Cardiac muscle cell (in vitro differentiated cells and primary cell): ENCODE measurements at places on chromosomes 11 and 22.

DNA sequence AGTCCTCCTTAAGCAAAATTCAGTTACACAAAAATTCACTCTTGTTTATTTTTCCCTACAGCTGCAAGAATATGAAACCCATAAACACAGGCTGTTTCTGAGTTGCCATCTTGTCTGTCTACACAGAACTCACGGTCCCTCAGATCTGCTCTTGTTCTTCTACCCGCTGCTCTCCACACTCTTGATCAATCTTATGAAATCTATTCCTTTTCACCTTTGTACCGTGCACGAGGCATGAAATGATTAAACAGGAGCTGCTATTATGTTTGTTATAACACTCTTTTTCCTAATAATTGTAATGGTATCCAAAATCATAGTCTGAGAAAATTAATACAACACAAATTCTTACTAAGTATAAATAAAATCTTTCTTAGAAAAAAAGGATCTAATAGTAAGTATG, 266.1 kb upstream of the PITPNB start:
- H3K4me3 ChIP-seq, result no peak overlapping the region
- H3K27me3 ChIP-seq, result no peaks in the 10 kb centered on the region
- no peak overlapping the region for H3K27ac ChIP-seq
- no peaks in the 10 kb centered on the region for H3K36me3 ChIP-seq

DNA sequence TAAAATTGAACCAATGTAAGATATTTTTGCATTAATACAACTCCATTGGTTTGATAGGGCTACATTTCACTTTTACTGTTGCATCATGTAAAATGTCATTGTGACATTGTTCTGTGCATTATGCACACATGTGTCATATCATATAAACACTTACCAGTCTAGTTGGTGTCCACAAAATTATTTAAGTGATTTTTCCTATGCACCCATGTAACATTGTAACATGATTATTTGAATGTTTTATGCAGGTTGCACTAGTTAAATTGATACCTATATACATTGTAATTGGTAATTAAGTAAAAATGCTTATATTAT, 9.6 kb upstream of the BIRC3 start:
- H3K36me3 ChIP-seq, result no peaks in the 10 kb centered on the region
- no peaks in the 10 kb centered on the region for H3K27me3 ChIP-seq
- no peak overlapping the region for H3K4me3 ChIP-seq

DNA sequence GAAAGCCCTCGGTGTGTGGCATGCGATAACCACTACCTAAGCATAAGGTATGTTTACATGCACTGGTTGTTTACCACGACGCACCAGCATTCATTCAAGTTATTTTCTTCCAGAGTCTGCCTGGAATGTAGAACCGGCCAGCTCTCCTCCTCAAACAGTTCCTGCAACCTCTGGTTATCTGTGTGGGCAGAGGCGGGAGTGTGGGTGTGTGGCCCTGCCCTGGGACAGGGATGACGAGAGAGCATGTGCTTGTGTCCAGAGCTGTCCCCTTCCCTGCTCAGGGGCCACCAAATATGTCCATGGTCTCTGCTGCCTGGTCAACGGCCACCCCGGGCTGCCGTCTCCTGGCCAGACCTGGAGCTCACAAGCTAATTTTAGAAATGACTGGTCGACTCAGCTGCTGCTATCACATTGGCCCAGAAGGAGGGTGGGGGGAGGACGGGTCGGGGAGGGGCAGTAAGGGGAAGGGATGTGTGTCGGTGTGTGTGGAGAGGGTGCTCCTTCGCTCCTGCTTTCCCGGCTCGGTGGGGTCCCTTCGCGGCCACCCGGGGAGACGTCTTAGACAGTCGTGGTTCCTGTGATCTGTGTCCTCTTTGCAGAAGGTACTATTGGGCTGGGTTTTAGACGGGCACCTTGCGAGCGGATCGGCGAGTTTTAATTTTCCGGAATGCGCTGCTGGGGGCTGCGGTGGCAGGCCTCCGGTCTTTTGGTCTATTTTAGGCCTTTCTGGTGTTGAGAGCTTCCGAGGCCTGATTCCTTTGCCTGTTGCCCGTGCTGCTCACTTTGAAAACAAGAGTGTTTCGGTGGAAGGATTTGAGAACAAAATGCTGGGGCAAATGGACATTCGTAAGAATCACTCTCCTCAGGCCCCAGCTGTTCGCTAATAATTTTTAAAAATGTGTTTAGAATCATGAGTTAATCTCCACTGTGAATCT, at the start of gene MYO18B:
Gene MYO18B, plus strand, starts transcription at position 497 of the 935 bp plus-strand sequence. CDS start 18,905 bp downstream, outside the sequence.
- H3K4me3 ChIP-seq, result peak within 1 kb of the TSS; percentile 59
- H3K27ac ChIP-seq, result peak within 1 kb of the TSS; percentile 100
- DNase-seq, result peak; percentile 24

GRCh38 chr11:59172345-59173079, 580 bp downstream of the DTX4 start:
- peak overlapping the region; percentile 56 for H3K4me3 ChIP-seq
- peak; percentile 11 for DNase-seq
- H3K27me3 ChIP-seq, result peaks cover 32% of the 10 kb centered on the region
- H3K36me3 ChIP-seq, result no peaks in the 10 kb centered on the region
- H3K4me1 ChIP-seq, result peaks cover 5% of the 10 kb centered on the region
- H3K27ac ChIP-seq, result no peak overlapping the region

- H3K36me3 ChIP-seq, result no peaks in the 10 kb centered on the region
- no peak overlapping the region for H3K4me3 ChIP-seq
- peaks cover 4% of the 10 kb centered on the region for H3K4me1 ChIP-seq
- H3K27ac ChIP-seq, result no peak overlapping the region
These were observed 7.3 kb upstream of the FXYD2 start for GRCh38 chr11:117831661-117832415.

- no peak overlapping the region for H3K4me3 ChIP-seq
- H3K36me3 ChIP-seq, result no peaks in the 10 kb centered on the region
- H3K4me1 ChIP-seq, result no peaks in the 10 kb centered on the region
- no peak overlapping the region for H3K27ac ChIP-seq
- no peaks in the 10 kb centered on the region for H3K27me3 ChIP-seq
- no peak for DNase-seq
These were observed 2.1 kb upstream of the CCDC81 start for GRCh38 chr11:86372586-86372985.

GRCh38 chr11:79121351-79121750, 319.5 kb downstream of the TENM4 start:
- no peak overlapping the region for H3K4me3 ChIP-seq
- H3K27me3 ChIP-seq, result no peaks in the 10 kb centered on the region
- DNase-seq, result no peak

- H3K36me3 ChIP-seq, result no peaks in the 10 kb centered on the region
- no peak overlapping the region for H3K4me3 ChIP-seq
- no peak for DNase-seq
- H3K27ac ChIP-seq, result no peak overlapping the region
- H3K4me1 ChIP-seq, result no peaks in the 10 kb centered on the region
These were observed 20.0 kb upstream of the SCARF2 start for GRCh38 chr22:20457506-20458240.

DNA sequence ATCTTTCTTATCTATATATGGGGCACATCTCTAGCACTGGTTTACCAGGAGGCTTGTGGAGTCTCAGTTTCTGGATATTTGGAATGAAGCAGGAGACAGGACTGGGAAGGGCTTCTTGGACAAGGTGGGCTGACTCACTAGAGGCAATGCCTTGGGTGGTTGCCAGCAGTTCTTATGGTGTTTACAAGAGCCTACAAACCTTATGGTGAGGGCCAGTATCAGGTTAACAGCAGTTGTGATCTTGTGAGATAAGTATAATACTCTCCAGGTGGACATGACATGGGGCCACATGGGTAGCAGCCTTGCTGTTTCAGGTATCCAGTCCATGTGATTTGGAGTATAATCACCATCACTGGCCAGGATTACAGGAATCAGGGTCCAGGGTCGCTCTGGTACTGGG, 10.2 kb downstream of the FUT4 start:
- H3K27me3 ChIP-seq, result no peaks in the 10 kb centered on the region
- DNase-seq, result peak; percentile 46
- H3K4me3 ChIP-seq, result no peak overlapping the region
- no peaks in the 10 kb centered on the region for H3K4me1 ChIP-seq
- no peak overlapping the region for H3K27ac ChIP-seq

DNA sequence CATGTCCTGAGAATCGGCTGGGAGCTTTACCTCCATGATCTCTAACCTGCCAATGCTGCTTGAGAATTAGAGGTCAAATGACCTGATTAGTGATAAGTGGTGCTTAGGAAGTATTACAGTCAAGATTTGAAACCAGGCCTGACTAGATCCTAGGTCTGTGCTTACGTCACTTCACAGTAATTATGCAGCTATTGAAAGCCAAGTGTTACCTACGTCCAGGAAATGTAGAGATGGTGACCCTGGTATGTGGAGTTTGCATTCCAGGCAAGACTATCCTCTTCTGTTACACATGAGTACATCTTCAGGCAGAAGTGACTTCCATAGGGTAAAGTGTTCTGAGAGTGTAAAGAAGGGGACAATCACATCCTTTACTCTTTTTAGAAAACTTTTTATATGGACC, 530.4 kb upstream of the TENM4 start:
- H3K4me3 ChIP-seq, result no peak overlapping the region
- peaks cover 19% of the 10 kb centered on the region for H3K4me1 ChIP-seq
- no peaks in the 10 kb centered on the region for H3K27me3 ChIP-seq
- no peaks in the 10 kb centered on the region for H3K36me3 ChIP-seq
- H3K27ac ChIP-seq, result no peak overlapping the region

DNA sequence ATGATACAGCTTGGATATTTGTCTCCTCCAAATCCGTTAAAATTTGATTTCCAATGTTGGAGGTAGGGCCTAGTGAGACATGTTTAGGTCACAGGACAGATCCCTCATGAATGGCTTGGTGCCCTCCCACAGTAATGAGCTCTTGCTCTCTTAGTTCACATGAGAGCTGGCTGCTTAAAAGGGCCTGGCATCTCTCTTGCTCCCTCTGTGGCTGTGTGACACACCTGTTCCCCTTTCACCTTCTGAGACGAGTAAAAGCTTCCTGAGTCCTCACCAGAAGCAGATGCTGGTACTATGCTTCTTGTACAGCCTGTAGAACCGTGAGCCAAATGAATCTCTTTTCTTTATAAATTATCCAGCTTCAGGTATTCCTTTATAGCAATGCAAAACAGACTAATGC, 3.5 kb downstream of the VPS37C start:
- H3K27me3 ChIP-seq, result no peaks in the 10 kb centered on the region
- peak overlapping the region; percentile 39 for H3K27ac ChIP-seq
- H3K4me3 ChIP-seq, result no peak overlapping the region

DNA sequence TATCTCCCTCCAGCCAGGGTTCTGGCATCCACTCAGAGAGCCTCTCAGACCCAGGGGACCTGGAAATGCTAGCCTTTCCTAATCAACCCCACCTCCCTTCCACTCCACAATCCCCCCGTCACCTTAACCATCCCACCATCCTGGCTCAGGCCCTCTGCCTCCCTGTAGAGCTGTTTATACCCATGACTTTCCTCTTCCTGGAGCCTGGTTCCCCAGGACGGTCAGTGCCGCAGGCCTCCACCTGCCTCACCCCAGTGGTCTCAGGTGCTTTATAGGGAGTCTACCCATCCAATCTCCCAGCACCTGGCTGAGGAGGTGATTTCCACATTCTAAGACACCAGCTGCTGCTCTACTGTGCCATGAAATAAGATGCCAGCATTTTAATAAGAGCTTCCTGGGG, 1159.5 kb downstream of the TBC1D22A start:
- H3K27me3 ChIP-seq, result no peaks in the 10 kb centered on the region
- DNase-seq, result no peak

DNA sequence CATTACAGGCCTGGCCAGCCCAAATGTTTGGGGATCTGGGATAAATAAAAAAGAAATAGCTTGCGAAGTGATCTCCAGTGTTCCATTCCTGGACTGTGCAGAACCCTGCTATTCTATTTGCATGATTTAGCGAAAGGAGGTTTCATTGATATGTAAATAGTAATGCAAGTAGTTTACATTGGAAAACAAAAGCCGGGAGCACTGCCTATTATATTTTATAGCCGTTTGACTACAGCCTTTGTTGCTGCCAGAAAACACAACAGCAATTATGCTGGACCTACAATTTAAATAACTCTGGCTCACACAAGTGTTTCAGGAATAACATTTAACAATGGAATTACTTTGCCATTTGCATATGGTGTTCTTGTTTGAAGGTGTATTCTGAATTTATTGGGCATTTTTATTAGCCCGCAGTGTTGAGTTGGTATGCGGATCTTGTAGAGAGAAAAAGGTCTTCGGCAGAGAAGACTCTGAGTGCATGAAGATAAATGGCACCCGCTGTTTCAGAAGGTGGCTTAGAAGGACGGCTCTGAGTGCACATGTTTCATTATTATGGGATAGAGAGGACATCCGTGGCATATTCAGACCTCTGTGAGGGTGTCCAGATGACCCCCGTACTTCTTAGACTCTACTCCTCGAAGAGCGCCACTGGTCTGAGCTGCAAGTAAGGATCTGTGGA, 315.0 kb downstream of the BRD1 start:
- DNase-seq, result no peak
- H3K4me1 ChIP-seq, result no peaks in the 10 kb centered on the region
- H3K4me3 ChIP-seq, result no peak overlapping the region
- H3K36me3 ChIP-seq, result no peaks in the 10 kb centered on the region
- no peaks in the 10 kb centered on the region for H3K27me3 ChIP-seq
- H3K27ac ChIP-seq, result no peak overlapping the region

DNA sequence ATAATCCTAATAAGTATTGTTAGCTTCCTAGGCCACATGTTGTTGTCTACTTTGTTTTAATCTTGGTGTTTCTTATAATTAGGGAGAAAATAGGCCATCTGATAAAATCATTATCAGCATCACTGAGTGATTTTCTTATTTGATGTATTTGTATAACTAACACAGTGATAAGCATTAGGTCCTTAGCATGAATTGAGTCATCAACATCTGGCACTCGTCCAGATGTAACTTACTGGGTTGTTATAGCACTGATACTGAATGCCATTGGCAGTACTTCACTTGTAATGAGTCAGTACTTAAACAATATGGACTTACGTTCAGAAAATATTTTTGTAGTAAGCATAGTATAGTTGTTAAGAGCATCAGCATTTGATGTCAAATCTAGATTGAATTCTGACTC, 16.2 kb downstream of the API5 start:
- H3K36me3 ChIP-seq, result peaks cover 97% of the 10 kb centered on the region
- no peaks in the 10 kb centered on the region for H3K4me1 ChIP-seq
- no peak overlapping the region for H3K4me3 ChIP-seq
- peak; percentile 89 for DNase-seq

DNA sequence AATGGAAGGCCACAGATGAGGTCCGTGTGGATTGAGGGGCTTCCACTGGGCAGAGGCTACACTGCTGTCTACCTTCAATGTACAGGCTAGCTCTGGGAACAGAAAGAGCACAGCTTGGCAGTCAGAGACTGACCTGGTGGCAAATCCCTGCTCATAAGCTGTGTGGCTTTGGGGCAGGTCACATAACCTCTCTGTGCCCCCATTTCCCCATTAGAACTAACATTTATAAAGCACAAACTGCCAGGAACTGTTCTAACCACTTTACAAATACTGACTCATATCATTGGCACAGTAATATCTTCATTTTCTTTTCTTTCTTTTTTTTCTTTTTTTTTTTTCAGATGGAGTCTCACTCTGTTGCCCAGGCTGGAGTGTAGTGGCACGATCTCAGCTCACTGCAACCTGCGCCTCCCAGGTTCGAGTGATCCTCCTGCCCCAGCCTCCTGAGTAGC, 3.1 kb downstream of the FOSL1 start:
- peaks cover 67% of the 10 kb centered on the region for H3K27me3 ChIP-seq
- no peak overlapping the region for H3K4me3 ChIP-seq
- peaks cover 10% of the 10 kb centered on the region for H3K4me1 ChIP-seq
- no peaks in the 10 kb centered on the region for H3K36me3 ChIP-seq
